CD4-positive, alpha-beta T cell treated with Interleukin-6 for 4 hours (primary cell): ENCODE measurements at places on chromosomes 1 and 21.

DNA sequence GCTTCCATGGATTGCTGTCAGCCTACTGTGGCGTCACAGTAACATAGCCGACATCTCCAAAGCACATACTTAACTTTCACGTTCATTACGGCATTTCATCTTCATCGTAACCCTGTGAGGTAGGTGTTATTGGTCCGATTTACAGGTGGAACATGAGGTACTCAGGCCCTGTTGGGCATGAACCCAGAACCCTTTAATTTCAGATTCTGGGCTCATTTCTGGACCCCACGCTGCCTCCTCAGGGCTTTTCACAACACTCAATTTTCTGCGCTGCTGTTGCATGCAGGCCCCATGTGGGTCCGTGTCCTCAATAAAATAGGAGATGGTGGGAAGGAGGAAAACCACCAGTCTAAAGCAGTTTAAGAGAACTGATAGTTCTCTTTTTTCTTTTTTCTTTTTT, 39.6 kb downstream of the UBE2T start:
- no peak for DNase-seq

GRCh38 chr1:226702957-226703831, 35.9 kb downstream of the ITPKB start:
- DNase-seq = peak; percentile 83

- no peak for DNase-seq
Measured at GRCh38 chr1:201565024-201565730, 26.2 kb downstream of the NAV1 start.

GRCh38 chr1:226222686-226223085, 778 bp upstream of the MIXL1 start:
- no peak for DNase-seq

DNA sequence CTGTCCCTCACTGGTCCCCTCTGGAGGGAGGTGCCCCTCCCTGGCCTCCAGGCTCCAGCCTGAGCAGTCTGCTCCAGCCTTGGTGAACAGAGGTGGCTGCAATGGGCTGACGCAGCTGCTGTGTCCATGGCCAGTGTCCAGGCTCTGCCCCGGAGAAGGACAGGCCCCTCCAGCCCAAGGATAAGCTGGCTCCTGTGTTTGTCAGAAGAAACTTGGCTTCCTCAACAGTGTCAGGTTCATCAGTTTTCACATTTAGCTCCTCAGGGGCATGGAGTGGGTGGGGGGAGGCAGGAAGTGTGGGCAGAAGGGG, 402.8 kb downstream of the MATN1 start:
- DNase-seq = no peak

GRCh38 chr1:203295796-203296195, 9.5 kb upstream of the BTG2 start:
- DNase-seq = no peak

- no peak for DNase-seq
Measured at GRCh38 chr1:228334954-228335353, 71.7 kb downstream of the TRIM11 start.

DNA sequence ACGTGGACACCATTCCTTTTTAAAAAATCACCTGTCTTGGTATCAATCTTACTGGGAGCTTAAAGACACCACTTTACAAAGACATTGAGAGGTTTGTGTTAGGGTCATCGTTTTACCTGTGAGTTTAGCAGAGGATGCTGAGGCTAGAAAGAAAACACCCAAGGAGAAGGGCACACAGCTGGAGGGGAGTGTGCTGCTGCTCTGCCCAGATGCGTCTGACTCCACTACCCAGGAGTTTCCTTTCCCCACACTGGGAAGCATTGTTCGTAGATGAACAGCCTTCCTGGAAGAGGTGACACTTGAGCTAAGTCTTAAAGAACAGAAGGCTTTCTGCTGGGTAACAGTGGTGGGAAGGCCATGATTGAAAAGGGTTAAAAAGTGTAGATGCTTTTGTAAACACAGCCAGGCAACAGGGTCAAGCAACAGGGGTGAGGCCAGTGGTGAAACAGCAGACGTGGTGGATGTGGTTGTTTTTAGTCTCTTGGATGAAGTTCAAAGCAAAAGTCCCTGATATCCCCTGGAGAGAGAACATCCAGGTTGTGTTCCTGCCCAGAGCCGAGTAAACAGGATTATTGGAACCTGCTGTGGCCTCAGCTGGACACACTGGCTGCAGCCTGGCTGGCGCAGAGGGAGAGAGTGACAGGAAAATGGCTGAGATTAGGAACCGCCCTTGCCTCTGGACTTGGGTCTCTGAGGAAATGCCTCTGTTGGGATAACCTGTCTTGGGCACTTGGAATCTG, 198.6 kb upstream of the JUN start:
- no peak for DNase-seq

DNA sequence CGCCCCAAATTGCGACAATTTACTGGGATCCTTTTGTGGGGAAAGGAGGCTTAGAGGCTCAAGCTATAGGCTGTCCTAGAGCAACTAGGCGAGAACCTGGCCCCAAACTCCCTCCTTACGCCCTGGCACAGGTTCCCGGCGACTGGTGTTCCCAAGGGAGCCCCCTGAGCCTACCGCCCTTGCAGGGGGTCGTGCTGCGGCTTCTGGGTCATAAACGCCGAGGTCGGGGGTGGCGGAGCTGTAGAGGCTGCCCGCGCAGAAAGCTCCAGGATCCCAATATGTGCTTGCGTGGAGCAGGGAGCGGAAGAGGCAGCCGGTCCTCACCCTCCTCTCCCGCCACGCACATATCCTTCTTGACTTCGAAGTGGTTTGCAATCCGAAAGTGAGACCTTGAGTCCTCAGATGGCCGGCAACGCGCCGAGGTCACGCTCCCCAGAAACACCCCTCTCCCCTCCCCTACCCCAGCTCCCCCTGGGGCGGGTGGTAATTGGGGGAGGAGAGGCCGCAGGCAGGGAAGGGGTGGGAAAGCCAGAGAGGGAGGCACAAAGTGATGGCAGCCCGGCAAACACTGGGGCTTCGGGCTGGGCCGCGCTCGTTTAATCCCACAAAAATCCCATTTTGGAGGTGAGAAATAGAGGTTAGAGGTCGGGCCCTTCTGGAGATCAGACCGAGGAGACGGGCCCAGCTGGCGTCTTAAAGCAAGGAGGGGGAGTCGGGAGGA, 6.2 kb downstream of the SIM2 start:
- DNase-seq = no peak

GRCh38 chr1:232558954-232559353, 71.0 kb downstream of the SIPA1L2 start:
- no peak for DNase-seq

- no peak for DNase-seq
Measured at GRCh38 chr1:41003127-41003639, 18.3 kb downstream of the SLFNL1 start.

DNA sequence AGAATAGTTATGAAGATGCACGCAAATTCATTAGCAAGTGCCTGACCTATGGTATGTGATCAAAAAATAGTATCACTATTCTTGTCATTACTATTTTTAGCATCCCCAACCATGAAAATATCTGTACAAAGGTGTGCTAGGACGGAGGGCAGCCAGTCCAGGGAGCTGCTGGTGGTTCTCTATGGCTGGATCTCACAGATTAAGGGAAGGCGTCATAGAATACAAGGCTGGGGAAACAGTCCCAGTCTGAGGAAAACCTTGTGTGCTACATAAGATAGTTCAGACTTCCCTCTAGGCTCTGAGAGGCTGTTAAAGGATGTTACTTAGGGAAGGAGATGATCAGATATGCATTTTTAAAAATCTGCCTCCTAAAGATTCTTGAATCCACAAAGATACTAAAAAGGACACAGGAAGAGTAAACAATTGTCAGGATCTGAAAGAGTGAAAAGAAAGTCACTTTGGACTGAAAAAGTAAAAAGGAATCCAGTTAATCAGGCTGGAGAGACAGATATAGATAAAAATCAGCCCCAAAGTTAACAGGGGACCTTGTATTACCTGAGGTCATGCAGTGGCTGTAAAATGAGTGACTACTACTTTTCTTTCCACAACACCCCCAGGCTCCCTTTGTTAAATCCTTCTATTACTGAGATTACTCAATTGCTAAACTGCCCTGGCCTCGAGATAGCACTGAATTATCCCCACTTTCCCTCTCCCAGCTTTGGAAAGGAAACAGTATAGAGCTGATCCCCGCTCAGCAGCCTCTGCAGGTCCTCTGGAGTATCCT, 108.6 kb downstream of the MAB21L3 start:
- no peak for DNase-seq

DNA sequence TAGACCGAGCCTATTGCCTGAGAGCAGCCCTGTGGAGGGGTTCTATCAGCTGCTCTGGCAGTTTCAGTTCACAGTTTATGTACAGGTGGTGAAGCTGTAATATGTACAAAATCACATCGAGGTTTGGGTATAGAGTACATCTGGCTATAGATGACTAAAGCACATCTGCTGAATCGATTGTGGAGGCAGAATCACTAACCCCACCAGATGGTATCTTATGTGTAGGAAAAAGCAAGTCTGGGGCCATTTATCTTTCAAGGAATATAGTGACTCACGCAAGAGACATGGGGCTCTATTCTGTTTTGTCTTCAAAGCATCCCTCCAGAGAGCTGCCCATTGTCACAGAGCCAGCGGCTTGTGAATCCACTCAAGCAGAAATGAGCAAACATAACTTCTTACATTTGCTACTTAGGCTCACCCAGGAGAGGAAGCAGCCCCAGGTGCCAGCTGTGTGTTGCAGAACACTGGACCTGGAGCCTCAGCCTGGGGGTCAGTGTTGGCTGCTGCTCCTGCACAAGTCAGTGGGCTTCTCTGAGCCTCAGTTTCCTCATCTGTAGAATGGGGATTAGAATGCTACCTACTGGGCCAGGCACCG, 21.3 kb downstream of the MIIP start:
- DNase-seq = no peak

DNA sequence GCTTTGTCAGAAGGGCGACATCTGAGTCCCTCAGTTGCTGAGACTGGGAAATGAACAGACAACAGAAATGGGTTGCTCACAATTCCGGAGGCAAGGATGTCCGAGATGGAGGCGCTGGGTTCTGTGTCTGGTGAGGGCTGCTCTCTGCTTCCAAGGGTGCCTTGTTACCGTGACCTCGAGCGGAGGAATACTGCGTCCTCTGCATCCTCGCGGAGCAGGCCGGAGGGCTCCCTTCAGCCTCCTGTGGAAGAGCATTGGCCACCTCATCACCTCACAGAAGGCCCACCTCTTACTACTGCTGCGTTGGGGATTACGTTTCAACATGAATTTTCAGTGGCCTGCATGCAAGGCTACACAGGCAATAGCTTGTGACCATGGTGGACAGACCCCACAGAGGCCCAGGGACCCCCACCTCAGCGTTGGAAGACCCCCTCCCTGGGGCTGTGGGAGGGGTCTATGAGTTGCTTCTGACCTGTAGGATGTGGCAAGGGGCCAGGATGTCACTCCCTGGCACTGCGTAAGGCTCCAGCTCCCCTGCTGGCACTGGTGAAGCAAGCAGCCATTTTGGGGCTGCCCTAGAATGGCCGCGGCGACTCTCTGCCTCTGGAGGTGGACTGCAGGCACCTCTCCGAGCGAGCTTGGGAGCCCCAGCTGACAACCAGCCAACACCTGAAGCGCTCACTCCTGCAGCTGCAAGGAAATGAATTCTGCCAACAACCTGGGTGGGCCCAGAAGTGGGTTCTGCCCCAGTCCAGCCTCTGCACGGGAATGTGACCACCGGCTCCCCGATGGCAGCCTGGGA, 36.3 kb upstream of the COL6A1 start:
- DNase-seq = no peak

GRCh38 chr1:173355281-173356031, 121.7 kb upstream of the PRDX6 start:
- no peak for DNase-seq

DNA sequence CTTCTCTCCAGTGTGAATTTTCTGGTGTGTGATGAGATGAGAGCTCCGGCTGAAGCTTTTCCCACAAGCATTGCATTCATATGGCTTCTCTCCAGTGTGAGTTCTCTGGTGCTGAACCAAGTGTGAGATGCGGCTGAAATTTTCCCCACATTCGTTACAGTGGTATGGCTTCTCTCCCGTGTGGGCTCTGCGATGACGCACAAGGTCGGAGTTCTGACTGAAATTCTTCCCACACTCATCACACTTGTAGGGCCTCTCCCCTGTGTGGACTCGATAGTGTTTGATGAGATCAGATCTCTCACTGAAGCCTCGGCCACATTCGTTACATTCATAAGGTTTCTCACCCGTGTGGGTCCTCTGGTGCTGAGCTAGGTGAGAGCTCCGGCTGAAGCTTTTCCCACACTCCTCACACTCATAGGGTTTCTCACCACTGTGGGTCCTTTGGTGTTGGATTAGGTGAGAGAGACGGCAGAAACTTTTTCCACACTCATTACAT, 7.4 kb downstream of the ZNF436 start:
- no peak for DNase-seq

DNA sequence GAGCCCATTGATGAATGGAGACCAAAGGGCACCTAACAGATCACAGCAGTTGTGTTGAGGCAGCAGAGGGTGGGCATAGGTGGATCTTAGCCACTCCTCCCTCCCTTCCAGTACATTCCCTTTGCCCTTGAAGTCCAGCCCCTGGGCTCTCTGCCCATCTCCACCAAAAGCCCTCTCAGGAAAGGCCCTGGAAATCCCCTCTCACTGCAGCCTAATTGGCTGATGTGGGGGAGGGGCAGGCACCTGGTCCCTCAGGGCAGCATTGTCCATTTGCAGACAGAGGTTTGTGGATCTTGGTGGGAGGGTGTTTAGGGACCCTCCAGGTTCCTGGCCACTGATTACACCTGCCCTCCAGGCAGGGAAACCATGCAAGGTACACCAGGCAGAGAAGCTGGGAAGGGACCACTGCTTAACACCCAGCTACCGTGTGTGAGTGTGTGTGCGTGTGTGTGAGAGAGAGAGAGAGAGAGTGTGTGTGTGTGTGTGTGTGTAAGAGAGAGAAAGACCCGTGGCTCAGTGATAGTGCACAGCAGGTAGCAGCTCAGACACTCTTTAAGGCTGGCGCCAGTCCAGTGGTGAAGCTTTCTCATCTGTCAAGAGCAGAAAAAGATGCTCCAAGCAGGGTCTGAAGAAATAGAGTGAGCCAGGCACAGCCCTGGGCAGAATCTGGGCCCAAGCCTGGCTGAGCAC, 71.1 kb downstream of the MATN1 start:
- no peak for DNase-seq

DNA sequence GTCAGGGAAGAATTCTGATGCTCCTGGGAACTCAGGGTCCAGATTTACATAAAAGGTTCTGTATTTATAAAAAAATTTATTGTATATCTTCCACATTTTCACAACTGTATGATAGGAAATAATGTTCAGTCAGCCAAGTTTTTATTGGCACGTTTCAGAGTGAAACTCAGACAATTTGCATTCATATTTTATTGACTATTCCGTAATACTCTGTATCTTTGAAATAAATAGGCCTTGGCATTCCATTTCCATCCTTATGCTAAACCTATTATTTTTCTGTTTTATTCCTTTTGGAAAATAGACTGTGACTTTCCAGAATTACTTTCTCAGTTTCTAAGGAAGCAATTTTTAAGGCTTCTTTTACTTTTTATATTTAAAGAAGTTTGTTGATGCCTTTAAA, 329.0 kb downstream of the OLFM3 start:
- no peak for DNase-seq

GRCh38 chr1:53115403-53116306, 26.8 kb downstream of the SLC1A7 start:
- DNase-seq = no peak

GRCh38 chr1:182680901-182681567, 3.4 kb downstream of the RGS8 start:
- no peak for DNase-seq

- no peak for DNase-seq
Measured at GRCh38 chr1:52670604-52671003, 27.5 kb downstream of the COA7 start.

GRCh38 chr1:67137307-67137753, 2.6 kb upstream of the C1orf141 start:
- DNase-seq = no peak
